ENCODE measurements at places on chromosomes 1 and 21. TPM values are rescaled to one million over a fixed set of nuclear protein-coding genes. Genes with fewer than 3 reads are reported as not detected.

- DNase-seq: no peak
These were observed 54.6 kb upstream of the ECE1 start for GRCh38 chr1:21344750-21345443.

GRCh38 chr21:37324558-37324957 is 42.0 kb upstream of the DYRK1A start:
- no peak for DNase-seq

The KRTAP12-2 gene
- total RNA-seq: not detected

The ZSWIM5 gene
- 3.1 TPM for total RNA-seq

The OR2L5 gene
- total RNA-seq: not detected

GRCh38 chr1:75980972-75981897 is 49.0 kb upstream of the ASB17 start:
- DNase-seq: no peak

The FCN3 gene
- total RNA-seq: 611 TPM

DNA sequence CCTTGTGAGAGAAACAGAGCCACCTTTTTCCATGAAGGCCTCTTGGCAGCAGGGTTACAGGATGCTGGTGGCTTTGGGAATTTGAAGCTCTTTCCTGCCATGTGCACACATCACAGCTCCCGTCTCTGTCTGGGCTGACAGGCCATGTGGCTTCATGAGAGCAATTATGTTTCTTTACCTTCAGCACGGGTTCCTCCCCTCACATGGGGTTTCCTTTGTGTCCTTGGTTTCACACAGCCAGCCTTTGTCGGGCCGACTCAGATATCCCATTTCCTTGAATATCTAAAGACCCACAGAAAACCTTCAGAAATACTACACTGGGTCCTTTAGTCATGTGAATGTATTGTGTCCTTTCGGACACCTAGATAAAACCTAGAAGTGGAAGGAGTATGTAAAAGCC is 7.1 kb downstream of the CLIC6 start:
- no peak for DNase-seq

- DNase-seq: peak; percentile 45
These were observed 477.1 kb upstream of the NR5A2 start for GRCh38 chr1:199550199-199551065.

GRCh38 chr1:171999756-172000155 is 158.5 kb downstream of the DNM3 start:
- no peak for DNase-seq

DNA sequence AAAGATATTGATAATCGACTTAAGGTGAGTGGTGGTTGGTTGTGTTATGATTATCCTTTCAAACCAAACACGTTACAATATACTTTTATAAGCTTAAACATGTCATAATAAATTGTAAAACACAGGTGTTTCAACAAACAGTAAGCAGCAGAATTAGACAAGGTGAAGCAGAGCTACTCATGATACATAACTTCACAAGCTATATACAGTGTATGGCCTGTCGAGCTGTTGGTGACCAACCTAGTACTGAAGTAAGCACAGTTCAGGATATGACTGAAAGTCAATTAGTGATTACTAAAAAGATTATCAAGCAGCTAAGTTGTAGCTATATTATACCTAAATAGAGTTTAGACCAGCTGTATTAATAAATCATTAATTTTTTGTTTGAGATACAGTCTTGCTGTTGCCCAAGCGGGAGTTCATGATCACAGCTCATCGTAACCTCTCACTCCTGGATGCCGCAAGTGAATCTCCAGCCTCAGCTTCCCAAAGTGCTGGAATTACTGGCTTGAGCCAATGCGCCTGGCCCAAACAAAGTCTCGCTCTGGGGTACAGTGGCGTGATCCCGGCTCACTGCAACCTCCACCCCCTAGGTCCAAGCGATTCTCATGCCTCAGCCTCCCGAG is 148.1 kb downstream of the EIF4G3 start:
- DNase-seq: no peak

GRCh38 chr1:208208132-208208487 is 36.1 kb downstream of the PLXNA2 start:
- no peak for DNase-seq

The CDCA8 gene
- total RNA-seq: 0.80 TPM

- DNase-seq: no peak
These were observed 75.6 kb downstream of the MRPS6 start for GRCh38 chr21:34148826-34149558.

GRCh38 chr1:181062836-181063428 is 25.6 kb upstream of the IER5 start:
- DNase-seq: no peak

GRCh38 chr1:24139222-24139489 is 3.8 kb downstream of the IL22RA1 start:
- no peak for DNase-seq

The CRYBG2 gene
- total RNA-seq: 0.37 TPM

- no peak for DNase-seq
These were observed 86.7 kb upstream of the MARK1 start for GRCh38 chr1:220441211-220441610.

DNA sequence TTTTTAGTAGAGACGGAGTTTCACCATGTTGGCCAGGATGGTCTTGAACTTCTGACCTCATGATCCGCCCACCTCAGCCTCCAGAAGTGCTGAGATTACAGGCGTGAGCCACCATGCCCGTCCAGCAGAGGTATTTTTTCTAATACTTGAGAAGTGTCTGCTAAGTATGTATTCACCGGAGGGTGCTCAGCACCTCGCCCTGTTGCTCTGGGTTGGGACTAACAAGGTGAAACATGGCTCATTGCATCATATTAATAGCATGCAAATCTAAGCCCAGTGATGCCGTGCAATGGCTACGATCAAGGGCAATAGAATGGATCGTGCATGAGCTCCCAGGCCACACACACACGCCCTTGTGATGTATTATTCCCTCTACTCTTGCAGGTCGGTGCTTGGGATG is 68.7 kb downstream of the PDE9A start:
- DNase-seq: no peak

DNA sequence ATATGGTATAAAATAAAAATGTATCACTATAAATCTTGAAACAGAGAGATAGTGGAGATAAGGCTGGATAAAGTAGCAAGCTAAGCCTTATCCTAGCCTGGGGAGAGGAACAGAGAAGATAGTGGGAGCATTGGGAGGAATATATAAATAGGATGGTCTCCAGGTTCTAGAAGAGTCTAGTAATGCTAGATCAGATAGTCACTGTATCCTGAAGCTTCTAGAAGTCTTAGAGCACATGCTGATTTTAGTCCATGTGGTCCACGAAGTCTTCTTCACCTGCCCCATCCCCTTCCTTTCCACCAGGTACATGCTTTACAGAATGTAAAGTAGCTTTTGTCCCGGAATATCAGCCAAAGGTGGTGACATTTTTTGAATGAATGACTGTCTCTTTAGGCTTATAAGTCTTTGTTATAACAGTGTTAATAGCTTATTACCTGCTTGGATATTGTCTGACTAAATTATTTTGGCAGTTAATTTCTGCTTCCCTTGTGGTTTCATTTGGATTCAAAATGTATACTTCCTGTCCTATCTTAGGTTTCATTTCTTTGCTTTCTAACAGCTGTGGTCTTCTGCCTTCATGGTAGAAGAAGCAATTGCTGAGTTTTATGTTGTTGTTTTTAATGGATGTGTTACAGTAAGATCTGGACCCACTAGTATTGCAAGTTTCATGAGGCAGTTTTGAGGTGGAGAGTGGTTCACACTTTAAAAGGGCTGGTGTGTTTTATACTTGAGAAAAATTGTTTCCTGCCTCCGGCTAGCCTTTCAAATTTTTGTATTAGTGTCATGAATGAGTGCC is 5.9 kb downstream of the SMG7 start:
- no peak for DNase-seq

The RHCE gene
- total RNA-seq: 3.1 TPM

DNA sequence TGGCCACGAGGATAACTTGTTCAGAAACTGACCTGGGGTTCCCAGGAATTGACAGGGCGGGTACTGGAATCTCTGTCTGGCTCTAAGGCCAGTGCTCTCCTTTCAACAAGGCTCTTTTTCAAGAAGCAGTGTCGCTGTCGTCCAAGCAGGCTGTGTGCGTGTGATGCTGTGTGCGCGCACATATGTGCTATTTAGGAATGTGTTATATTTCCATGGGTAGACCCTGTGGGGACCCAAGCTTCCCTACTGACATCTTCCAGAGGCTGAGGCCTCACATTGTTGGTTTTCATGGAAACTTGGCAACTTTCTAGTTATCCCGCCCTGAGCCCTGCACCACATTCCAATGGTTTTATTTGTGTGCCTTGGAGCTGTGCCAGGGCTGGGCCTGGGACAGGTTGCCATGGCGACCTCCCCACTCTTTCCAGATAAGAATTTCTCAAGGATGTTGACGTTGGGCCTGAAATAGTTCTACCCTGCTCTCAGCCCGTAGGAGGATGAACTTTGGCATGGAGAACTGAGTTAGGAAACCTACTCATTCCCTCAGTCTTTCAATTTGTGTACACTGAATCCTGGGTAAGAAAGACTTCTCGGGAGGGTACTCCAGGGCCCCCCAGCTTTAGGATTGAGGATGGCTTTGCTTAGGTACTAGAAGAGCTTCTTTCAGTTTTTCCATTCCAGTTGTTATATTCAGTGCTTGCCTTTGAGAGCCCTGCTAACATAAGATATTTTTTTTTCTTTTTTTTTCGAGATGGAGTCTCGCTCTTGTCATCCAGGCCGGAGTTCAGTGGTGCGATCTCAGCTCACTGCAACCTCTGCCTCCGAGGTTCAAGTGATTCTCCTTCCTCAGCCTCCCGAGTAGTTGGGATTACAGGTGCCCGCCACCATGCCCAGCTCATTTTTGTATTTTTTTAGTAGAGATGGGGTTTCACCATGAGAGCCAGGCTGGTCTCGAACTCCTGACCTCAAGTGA is 38.8 kb upstream of the SRSF10 start:
- DNase-seq: peak; percentile 99

- no peak for DNase-seq
These were observed 254.4 kb downstream of the AKT3 start for GRCh38 chr1:243595527-243596210.

DNA sequence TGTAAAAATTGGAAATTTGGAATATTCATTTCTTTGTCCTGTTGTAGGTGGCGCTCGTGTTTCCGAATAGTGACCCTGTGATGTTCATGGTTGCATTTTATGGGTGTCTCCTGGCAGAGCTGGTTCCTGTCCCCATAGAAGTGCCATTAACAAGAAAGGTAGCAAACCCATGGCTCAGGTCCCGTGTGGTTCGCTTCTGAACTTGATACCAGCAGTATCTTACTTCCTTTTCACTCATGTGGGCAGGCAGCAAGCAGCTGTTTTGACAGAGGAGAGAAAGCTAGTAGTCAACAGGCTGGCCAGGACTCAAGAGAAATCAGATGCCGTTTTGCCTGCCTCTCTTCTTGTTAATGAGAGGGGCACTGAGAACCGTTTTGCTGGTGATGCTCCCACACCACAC is 72.8 kb downstream of the S100B start:
- no peak for DNase-seq

GRCh38 chr1:205916541-205916940 is 26.7 kb downstream of the SLC26A9 start:
- peak; percentile 7 for DNase-seq

The E2F2 gene
- 4.9 TPM for total RNA-seq

DNA sequence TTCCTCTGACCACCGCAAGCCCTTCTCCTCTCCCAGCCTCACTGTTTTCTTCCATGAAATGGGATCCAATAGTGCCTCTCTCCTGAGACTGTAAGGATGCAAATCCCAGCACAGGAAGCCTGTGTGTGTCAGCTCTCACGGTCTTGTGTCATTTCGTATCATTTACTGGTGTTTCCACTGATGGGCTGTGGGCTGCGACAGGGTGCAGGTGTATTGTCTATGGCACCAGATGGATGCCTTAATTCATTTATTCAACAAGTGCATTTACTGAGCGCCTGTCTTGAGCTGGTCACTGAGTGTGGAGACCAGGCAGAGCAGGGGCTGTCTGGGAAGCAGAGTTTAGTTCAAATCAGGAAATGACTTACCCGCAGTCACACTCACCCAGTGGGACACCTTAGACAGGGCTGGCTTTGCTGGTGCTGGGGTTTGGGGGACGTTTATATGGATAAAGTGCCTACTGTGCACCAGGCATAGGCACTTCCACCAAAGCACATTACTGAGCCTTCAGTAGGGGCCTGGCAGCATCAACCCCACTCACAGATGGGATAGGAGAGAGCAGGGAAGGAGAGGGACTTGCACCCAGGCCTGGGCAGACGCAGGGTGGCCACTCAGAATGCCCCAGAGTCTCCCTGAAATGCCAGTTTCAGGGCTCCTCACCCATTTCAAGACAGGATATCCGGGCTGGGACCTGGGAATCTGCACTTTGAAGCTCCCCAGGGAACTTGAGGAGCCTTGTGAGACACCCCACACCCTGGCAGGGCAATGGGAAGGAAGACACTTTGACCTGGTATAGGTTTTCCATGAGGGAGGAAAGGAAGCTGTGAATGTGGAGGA is 398.9 kb downstream of the MATN1 start:
- DNase-seq: no peak

DNA sequence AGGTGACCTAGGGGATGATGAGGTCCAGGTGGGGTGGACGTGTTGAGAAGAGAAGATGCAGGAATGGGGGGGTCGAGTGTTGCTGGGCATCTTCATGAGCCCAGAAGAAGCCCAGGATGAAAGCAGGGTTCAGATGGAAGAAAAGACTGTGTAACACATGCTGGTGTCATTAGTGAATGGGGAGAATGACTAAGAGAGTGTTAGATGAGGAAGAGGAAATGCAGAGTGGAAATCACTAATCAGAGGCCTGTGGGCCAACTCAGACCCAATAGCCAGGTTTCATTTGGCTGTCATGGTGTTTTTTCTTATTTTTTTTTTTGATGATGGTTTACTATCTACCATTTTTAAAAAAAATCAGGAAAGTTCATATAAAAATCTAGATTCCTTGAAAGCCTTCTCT is 180.8 kb upstream of the CAMK1G start:
- DNase-seq: no peak

DNA sequence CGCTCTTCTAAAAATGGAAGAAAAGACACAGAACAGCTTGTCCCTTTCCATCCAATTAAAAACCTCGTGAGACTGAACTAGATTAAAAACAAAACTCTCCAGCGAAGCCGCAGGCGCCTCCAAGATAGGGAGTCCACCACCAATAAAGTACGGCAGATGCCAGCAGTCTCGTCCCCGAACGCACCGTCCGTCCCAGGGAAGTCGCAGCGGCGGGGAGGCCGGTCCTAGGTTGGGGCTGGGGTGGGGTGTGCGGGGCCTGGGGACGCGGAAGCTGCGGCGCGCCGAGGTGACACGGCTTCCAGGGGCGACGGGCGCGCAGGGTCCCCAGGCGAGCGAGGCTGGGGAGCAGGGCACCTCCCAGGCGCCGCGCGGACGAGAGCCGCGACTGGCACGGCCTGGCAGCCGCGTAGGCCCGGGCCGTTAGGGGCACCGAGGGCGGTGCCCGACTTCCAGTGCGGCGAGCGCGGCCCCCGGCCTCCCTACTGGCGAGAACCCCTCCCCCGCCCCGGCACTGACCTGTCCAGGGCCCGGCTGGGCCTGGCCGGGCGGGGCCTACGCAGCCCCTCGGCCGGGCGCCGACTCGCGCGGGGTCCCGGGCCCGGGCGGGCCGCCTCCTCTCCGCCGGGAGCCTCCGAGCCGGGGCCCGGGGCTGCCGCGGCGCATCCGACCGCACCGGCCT is 28.3 kb upstream of the A3GALT2 start:
- DNase-seq: peak; percentile 43

DNA sequence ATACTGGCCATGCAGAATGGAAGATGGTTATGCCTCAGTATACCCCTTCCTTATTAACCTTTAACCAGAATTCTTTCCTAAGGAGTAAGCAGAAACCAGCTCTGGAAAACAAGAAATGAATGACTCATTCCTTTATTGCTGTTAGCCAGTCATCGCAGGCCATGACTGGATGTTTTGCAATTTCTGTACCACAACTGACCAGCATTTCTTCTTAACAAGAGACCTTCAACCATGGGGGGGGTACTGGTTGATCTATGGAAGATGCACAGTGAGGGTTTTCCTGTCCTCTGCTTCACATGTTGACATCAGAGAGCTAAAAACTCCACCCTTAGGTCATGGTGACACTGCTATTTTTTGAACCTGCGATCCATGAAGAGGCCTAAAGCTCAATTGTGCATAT is 28.0 kb upstream of the RNF2 start:
- no peak for DNase-seq
